ENCODE measurements at places on chromosomes 12 and 14. TPM values are rescaled to one million over a fixed set of nuclear protein-coding genes. Genes with fewer than 3 reads are reported as not detected.

DNA sequence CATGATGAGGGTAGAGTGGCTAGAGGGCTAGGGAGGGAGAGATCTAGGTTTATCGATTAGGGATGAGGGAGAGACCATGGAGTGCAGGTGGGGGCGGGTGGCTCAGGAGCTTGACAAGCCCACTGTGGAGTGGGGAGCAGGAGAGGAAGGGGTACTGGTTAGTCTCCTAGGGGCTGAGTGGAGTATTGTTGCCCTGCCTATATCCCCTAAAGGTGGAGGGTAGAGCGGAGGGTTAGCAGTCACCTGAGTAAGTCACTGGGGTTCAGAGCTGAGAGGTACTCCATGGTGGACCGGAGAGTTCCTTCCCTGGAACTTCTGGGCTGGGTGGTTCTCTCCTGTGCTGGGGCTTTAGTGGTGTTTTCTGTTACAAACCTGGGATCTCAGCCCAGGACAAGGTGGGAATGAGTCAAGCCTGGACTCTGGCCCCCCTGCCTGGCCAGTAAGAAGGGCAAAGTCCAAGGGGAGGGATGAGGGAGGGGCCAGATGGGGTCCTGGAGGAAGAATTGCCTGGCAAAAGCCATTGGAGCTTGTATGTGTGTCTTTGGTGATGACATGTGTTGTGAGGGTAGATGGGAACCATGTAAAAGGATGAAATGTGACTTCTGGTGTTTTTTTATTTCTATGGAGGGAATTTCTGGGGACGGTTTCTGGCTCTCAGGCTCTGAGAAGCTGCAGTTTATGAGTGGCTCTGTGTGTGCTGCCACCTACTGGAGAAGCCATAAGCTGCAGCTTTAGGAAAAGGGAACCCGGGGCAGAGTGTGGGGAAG, at the start of gene CIDEB:
CIDEB (minus strand) TSS at position 403 of the 767 bp plus-strand sequence; CDS start at position 284, 119 bp downstream.
- peak; percentile 97 for DNase-seq

DNA sequence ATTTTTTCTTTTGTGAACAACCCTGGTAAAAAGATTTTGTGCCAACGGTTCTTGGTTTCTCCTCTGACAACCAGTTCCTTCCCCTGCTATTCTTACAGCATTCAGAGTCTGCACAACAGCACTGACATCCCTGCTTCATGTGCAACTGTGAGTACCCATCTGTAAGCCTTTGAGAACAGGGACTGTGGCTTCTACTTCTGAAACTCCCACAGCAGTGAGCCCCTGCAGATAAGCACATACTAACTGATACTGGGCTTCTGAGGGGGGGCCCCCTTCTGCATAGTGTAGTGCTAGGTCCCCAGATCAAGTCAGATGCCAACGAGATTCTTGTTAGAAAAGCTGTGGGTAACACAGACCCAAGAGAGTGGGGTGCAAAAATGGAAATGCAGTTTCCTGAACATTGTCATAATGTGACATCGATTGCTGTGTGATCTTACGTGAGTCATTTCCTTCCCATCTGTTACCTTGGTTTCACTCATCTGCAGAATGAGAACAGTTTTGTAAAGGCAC, 11.1 kb upstream of the NINJ2 start:
- peak; percentile 68 for DNase-seq

DNA sequence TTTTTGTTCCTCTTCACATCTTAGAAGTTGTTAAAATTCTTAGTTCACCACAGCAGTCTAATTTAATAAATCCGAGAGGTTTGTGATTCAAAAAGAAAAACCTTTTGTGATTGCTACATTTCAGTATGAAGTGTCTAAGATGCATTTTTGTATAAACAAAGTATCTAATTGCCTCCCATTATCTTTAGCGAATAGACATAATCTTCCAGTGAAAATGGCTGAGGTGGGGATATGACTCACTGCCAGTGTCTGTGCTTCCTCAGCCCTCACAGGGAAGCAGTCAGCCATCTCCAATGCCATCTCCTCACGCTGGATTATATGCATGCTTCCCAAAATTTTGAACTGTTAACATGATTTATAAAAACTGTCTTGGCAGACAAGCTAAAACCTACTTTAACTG, 7.6 kb downstream of the GCH1 start:
- DNase-seq = no peak

DNA sequence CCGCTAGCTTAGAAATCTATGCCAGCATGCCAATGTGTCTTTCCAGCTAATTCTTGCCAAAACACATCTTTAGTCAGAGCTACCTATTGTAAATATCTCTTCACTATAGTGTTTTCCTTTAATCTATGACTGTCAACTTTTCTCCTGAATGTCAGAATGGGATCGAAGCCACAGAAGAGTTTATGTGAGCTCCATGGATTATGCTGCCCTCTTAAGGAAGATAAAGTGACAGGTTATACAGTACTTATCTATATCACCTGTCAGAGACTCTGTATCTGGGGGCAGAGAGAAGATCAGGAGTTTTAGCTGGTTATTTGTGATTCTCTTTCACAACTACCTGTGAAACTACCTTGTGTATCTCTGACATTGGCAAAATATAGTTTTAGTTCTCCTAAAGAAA, 204.3 kb upstream of the SEL1L start:
- DNase-seq = no peak

- peak; percentile 32 for DNase-seq
Measured at GRCh38 chr12:57745485-57745881, 644 bp downstream of the TSPAN31 start.

GRCh38 chr12:112796067-112796466, 4.5 kb downstream of the RPH3A start:
- DNase-seq = no peak

GRCh38 chr12:82407481-82407880, 49.2 kb downstream of the METTL25 start:
- no peak for DNase-seq

- peak; percentile 95 for DNase-seq
Measured at GRCh38 chr12:53173085-53173715, 7.3 kb upstream of the ZNF740 start.

DNA sequence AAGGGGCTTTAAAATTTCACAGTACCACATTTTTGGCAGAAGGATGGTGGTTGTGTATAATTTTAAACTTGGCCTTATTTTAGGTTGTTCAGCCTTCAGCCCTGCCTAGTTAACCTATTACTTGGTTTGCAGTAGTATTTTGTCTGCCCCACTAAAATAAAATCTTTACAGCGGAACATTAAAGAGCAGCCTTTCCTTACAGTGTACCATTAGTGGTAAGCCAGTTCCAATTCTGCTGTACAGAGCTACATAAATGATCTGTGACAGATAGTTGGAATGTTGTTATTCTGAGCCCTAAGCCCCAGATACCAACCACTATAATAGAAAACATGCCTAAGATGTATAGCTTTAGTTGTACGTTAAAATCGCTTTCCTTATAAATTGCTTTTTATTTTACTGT, 56.2 kb downstream of the SLC38A6 start:
- no peak for DNase-seq

DNA sequence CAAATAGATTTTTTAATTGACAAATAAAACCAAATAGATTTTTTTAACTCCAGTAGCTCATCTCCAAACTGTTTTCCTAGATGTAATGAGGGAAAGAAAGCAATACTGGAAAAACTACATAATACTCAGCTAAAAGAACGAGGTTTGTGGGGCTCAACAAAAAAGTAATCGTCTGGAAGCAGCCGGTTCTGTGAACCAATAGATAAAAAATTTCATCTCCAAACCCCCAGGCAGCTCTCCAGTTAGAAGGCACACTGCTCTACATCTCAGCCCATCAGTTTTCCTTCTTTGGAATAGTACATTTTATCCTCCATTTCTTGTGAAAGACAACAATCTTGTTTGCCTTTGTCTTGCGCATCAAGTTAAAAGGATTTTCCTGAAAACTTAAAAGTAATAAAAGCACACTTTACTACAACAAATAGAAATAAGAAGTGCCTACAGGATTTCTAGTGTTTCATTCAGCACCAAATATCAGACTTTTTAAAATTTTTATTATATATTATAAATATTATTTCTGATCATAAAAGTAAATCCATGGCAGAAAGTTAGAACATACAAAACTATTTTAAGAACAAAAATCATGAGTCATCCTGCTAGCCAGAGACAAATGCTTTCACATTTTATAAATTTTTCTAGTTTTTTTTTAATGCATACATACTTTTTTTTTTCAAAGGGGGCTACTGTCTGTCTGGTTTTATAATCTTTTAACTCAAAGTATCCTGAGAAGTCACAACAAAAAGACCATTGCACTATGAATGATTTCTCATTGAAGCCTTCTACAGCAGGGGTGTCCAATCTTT, 67.7 kb downstream of the EPS8 start:
- DNase-seq = no peak

DNA sequence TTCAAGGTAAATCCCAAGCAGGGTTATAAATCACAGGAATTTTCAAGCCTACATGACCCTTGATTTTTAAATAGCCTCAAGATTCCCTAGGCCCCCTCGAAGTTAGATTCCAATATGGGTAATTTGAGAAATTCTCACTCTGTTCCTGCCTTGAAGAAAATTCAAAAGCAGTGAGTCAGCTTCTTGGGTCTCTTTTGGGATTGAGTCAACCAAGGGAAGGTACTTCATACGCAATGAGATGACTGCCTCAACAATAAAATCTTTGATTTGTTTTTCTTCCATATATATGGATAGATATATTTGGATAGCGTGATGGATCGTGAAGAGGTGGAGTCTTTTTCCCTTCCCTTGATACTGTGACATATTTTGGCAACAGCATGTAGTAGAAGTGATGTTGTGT, 180.4 kb upstream of the ATP2B1 start:
- no peak for DNase-seq

DNA sequence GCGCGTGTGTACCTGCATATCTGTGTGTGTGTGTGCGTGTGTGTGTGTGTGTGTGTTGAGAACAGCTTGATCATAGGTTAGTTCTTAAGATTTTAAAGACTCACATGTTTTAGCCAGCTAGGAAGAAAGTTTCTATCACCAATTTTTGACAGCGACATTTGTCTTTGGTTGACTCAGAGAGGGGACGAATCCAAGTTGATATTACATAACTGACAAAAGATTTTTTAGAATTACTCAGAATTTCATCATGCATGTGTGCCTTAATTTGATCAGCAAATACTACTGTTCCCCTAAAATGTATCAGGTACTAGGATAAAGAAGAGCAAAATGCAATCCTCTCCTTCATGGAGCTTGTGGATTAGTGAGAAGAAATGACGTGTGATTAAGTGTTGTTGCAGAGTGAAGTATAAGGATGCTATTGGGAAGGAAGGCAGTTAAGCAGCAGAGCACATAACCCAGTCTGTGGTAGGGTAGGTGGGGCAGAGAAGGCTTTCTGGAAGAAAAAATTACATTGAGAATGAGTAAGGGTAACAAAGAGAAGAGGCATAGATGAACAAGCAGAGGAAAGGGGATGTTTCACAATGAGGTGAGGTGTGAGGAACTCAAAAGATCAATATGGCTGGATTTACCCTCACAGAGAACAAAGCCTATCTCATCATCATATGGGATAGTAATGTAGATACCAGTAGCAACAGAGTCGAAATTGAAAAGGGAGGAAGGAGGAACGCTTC, 77.5 kb downstream of the ELK3 start:
- no peak for DNase-seq

DNA sequence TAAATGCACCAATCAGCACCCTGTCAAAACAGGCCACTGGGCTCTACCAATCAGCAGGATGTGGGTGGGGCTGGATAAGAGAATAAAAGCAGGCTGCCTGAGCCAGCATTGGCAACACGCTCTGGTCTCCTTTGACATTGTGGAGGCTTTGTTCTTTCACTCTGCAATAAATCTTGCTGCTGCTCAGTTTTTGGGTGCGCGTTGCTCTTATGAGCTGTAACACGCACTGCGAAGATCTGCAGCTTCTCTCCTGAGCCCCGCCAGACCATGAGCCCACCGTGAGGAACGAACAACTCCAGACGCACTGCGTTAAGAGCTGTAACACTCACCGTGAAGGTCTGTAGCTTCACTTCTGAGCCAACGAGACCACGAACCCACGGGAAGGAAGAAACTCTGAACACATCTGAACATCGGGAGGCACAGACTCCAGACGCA, 8.4 kb upstream of the PIANP start:
- no peak for DNase-seq

- DNase-seq = peak; percentile 91
Measured at GRCh38 chr14:76904100-76904739, 78.0 kb downstream of the LRRC74A start.

DNA sequence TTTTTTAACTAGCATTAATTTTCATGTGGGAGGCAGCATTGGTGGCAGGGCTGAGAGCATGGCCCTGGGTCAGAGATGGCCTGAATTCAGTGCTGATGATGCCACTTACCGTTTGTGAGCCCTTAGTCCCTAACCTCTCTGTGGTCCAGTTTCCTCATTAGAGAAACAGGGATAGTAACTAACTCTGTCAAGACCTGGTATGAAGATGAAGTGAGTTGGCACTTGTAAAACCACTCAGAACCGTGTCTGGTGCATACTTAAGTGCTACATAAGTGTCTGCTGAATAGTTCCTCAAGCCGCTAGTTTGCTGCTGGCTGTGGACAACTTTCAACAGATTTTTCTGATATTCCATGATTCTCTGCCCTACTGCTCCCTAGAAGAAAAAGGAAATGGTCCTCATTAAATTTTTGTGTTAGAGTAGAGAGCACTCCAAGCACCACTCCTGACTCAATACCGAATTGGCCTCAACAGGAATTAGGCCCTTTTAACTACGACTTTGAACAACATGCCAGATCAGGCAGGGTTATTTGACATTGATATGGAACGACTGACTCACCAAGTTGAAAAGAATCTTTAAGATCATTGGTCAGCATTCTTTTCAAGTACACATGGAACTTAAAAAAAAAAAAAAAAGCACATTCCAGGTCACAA, 250.2 kb downstream of the ANO2 start:
- DNase-seq = no peak

The COQ10A gene
- total RNA-seq = 10.1 TPM

The LTBR gene
- total RNA-seq = 110 TPM

The SLC22A17 gene
- 18.1 TPM for total RNA-seq

The KIF5A gene
- total RNA-seq = 0.29 TPM

The MMP19 gene
- 14.7 TPM for total RNA-seq

The RNF31 gene
- total RNA-seq = 43.9 TPM

The SPATS2 gene
- 23.3 TPM for total RNA-seq

The TRHDE gene
- 0.59 TPM for total RNA-seq

The RPL6 gene
- 918 TPM for total RNA-seq

The TSHR gene
- not detected for total RNA-seq

The LAG3 gene
- total RNA-seq = not detected

The EXOC3L4 gene
- total RNA-seq = not detected

The SDR9C7 gene
- not detected for total RNA-seq

The RPL10L gene
- total RNA-seq = not detected

The FERMT2 gene
- 220 TPM for total RNA-seq

The FOXA1 gene
- 0.36 TPM for total RNA-seq

The BDKRB2 gene
- 4.1 TPM for total RNA-seq

The PIWIL1 gene
- total RNA-seq = not detected

The SMOC1 gene
- 25.7 TPM for total RNA-seq

The SOX5 gene
- 5.1 TPM for total RNA-seq
